Stimulated activated CD4-positive, alpha-beta T cell treated with anti-CD3 and anti-CD28 coated beads, Interleukin-12 subunit alpha, Interleukin-12 subunit beta, amount 100 ng/mL, for 24 hours (primary cell): ENCODE measurements at places on chromosomes 12 and 14.

DNA sequence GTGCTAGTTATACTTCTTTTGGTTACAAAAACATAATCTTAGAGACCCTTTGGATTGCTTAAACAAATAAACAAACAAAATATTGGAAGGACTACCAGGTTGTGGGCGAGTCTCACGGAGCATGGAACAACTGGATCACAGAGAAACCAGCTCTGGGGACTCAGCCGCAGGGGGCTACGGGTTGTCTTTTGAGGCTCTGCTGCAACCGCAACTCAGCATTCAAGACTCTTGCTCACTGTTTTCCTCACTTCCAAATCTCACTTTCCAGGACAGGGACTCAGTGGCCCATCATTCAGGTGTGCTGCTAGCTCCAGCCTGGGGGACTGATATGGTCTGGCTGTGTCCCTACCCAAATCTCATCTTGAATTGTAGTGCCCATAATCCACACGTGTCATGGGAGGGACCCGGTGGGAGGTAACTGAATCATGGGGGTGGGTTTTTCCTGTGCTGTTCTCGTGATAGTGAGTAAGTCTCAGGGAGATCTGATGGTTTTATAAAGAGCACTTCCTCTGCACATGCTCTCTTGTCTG lies 14.0 kb upstream of the SERPINA4 start:
- DNase-seq = no peak

GRCh38 chr14:92531106-92531873 lies 17.7 kb downstream of the RIN3 start:
- DNase-seq = no peak

GRCh38 chr12:79143803-79144202 lies 279.2 kb downstream of the SYT1 start:
- no peak for DNase-seq

- no peak for DNase-seq
These were observed 319.4 kb downstream of the TMEM121 start for GRCh38 chr14:105845725-105846309.

DNA sequence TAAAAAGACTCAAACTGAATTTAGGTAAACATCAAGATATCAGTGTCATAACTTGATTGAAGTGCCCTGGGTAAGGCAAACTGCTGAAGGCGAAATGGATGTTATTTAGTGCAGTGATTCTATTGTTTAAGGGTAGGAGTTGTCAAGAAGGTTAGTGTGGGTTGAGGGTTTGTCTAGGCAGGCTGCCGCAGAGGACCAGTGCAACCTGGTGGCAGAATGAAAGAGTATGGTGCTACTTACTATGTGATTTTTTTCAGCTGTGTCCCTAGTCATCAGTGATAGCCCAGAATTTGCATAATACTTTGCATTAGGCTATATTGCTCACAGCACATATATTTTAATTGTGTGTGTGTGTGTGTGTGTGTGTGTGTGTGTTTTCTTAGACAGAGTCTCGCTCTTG lies 1127.0 kb downstream of the GALC start:
- no peak for DNase-seq

DNA sequence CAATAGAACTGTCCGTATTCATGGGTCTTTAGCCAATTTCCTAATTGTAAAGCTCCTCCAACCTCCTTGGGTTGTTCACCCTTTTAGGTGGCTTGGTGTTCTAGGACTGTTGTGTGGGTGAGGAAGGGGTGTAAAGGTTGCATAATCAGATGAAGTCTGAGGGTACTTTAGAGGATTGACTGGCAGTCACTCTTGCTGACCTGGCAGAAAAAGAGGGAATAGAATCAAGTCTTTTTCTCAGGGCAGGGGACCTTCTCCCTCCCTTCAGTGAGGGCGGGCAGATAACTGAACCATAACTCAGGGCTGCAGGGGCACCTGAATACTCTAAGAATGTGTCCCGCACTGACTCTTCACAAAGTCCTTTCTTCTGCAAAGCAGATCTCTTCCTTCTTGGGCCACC lies 436.2 kb downstream of the CCDC91 start:
- DNase-seq = no peak

GRCh38 chr12:132572106-132572505 lies 38.3 kb downstream of the LRCOL1 start:
- no peak for DNase-seq

DNA sequence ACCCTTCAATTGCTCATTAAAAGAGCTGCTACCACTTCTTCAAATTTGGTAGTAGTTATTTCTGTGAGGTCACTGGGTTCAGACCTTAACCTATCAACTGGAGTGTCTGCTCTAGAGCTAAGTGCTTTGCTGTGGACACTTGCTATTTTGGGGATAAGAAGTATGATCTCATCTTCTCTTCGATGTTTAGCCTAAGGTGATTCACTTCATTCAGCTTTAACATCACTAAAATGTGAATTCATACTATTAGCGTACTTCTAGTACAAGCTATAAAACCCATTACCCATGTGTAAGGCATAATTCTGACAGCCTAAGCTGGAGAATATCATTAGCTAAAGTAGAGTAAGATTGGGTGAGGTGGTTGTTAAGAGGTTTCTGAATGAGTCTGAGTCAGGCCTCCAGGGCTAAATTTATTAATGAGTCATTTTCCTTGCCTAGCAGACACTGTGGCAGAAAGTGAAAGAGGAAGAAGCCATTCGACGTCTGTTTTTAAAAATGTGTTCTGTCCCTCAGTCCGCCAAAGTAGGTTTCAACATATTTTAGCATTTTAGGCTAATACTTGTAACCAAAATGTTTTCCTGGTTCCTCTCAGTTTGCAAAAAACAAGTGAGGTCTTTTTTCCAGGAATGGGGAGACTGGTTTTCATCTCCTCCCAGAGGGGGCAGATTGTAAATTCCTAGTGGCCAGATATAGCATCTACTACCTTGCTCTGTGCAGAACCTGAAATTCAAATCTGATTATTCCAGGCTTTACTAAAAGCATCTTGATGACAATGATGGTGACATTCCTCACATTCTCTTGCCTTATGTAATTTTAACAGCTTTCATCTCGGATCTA lies 103.6 kb downstream of the SSPN start:
- DNase-seq = no peak

- no peak for DNase-seq
These were observed 3.8 kb downstream of the TRAF3 start for GRCh38 chr14:102781063-102781462.

DNA sequence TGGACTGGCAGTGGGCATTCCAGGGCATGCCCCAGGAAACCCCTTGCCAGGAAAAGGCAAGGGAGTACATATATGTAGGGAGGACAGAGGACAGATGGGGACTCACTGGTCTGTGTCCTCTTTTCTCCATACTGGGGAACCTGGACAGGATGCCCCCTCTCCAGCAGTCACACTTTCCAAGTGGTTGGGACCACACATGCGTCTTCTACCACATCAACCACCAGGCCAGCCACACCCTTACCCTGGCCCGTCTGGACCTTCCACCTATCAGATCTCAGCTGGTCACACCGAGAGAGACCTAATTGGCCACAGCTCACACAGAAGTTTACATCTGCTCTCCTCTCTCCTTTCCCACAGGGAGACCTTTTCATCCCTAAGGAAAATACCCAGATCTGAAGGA lies 8.3 kb downstream of the ANKRD33 start:
- DNase-seq = no peak

DNA sequence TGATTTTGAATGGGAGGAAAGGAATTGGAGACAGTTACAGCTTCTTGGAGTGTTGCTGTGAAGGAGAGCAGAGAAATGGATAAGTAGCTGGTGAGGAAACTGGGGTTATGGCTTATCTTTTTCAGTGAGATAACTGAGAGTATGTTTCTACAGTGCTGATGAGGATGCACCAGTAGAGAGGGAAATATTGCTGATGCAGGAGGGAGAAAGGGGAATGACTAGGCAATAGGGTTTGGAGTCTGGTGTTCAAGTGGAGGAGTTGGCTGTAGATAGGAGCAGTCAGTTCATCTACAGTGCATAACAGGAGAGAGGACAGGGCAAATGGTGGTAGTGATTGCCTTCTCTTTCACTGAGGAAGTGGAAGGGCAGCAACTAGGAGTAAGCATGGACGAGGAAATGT lies 33.0 kb downstream of the SPATS2 start:
- DNase-seq = no peak

DNA sequence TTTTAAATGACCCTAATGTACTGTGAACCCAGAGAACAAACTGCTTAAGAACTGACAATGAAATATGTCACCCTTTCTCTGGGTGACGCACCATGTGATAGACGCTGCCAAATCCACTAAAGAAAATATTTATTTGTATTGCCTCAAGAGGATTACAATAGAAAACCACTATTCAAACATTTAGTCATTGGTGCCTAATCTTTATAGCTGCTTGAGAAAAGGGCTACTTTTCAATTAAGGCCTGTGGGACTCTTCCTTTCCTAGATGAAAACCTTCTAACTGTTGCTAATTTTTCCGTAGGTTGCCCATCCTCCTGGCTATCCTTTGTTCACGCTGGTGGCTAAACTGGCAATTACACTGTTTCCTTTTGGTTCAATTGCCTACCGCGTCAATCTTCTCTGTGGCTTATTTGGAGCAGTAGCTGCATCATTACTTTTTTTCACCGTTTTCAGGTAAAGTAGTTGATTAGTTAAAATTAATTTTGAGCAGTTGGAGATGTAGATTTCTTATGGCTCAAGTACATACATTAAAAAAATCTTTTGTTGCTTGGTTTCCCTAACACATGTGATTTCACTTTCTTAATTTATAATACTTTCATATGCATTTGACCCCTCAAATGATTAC lies 6.0 kb downstream of the TMEM260 start:
- no peak for DNase-seq

DNA sequence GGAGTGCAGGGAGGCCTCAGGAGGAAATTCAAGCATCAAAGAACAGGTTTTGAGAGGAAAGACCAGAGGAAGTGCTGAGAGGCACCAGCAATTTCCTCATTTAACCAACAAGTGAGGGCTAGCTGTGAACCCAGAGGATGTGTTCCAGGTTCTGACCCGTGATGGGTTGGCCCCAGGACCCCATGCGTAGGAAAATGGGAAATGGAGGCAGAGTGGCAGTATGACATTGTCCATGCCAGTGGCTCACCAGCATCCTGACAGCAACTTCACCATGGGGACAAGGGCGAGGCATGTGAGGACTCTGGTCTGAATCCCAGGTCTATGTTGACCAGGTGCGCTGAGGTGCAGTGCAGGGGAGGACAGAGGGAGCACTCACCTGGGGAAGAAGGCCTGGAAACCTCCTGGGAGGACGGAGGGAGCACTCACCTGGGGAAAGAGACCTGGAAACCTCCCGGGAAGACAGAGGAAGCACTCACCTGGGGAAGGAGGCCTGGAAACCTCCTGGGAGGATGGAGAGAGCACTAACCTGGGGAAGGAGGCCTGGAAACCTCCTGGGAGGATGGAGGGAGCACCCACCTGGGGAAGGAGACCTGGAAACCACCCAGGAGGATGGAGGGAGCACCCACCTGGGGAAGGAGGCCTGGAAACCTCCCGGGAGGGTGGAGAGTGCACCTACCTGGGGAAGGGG lies 6.7 kb upstream of the CACNA2D4 start:
- DNase-seq = no peak

GRCh38 chr14:82153689-82154088 lies 620.0 kb upstream of the SEL1L start:
- DNase-seq = no peak

- no peak for DNase-seq
These were observed 17.9 kb upstream of the NFYB start for GRCh38 chr12:104155711-104156555.

DNA sequence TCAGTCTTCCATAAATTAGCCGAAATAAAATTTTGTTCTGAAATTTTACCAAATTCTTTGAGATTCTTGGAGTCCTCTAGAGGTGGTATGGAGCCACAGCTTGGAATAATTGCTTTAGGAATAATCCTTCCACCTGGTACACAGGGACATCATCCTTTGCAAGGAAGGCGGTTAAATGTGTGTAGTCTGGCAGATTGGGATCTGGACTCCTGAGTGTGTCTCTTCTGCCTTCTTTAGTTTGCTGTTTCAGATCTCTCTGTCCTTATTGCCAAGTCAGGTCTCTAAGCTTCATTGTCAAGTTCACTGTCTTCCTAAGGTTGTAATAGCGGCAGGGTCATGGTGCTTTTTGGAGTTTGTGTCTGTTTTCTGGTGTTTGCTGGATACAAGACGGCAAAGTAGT lies 393.9 kb upstream of the RGS6 start:
- no peak for DNase-seq

GRCh38 chr12:42557586-42558172 lies 31.9 kb downstream of the PRICKLE1 start:
- DNase-seq = no peak

DNA sequence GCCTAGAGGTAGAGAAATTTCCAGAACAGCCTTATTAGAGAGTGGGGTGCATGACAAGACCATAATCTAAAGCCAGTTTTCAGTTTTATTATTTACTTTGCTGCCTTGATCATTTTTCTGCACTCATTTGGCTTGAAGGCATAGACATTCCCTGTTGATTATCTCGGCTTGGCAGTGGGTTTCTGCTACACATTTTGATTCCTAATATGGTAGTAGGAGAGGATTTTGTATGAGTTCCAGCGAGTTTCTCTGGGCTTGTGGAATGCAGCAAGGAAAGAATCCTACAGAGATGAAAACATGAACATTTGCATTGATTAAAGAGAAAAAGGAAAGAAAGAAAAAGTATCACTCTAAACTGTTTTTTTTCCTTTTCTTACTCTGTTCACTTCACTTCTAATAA lies 281.2 kb downstream of the PAWR start:
- no peak for DNase-seq

DNA sequence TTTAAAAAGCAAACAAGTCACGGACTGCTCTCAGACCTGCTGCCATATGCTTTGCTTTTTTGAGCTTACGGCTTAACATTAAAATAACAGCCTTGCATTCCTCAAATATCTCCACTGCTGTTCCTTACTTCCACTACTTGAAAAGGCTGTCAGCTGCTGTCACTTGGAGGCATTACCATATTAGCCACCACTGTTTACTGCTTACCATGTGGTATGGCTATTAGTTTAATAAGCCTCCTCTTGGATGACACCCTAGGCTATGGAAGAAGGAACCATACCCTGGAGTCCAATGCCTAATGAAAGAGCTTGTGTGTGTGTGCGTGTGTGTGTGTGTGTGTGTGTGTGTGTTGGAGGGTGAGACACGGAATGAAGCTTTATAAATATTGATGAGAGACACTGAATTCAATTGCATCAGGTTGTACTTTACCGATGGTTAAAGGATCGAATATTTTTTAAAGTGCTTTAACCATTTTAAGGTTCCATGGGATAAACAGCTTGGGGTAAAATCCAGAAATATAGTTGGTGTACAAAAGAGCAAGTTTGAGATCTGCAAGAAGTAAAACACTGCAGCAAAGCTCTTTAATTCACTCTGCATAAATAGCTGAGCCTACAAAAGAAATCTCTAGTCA lies 174.5 kb downstream of the TTC7B start:
- no peak for DNase-seq

DNA sequence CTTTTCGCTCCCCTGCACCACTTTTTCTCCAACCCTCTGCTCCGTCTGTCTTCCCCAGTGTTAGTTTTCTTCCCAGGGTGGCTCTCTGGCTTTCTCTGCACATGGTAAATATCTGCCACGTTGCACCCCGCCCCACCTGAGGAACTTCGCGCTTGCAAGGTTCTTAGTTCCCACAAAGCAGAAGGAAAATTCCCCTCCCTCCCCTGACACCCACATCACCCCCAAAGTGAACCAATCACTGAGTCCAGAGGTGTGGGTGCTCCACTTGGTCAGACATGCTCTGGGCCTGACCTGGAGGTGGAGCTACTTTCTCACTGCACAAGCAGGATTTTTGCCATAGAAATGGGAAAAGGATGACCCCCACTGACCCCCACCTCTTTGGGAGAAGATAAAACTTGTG lies 415.0 kb downstream of the FUT8 start:
- DNase-seq = no peak

- no peak for DNase-seq
These were observed 24.5 kb downstream of the GPRC5D start for GRCh38 chr12:12927211-12928079.

GRCh38 chr12:9169979-9170634 lies 38.1 kb downstream of the PZP start:
- no peak for DNase-seq
